ENCODE measurements at places on chromosomes 2 and 18.

GRCh38 chr2:191250400-191250799, 5.2 kb downstream of the MYO1B start:
- no peak for DNase-seq

DNA sequence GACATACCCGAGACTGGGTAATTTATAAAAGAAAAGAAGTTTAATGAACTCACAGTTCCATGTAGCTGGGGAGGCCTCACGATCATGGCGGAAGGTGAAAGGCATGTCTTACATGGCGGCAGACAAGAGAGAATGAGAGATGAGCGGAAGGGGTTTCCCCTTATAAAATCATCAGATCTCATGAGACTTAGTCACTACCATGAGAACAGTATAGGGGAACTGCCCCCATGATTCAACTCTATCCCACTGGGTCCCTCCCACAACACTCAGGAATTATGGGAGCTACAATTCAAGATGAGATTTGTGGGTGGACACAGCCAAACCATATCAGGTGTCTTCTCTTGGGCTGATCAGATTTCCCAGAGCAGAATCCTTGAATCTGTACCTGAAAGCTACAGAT, 617.3 kb upstream of the ID2 start:
- DNase-seq: no peak

- no peak for DNase-seq
These were observed 68.8 kb downstream of the EMX1 start for GRCh38 chr2:72985891-72986683.

GRCh38 chr2:172295677-172296076, 131.7 kb upstream of the ITGA6 start:
- no peak for DNase-seq

DNA sequence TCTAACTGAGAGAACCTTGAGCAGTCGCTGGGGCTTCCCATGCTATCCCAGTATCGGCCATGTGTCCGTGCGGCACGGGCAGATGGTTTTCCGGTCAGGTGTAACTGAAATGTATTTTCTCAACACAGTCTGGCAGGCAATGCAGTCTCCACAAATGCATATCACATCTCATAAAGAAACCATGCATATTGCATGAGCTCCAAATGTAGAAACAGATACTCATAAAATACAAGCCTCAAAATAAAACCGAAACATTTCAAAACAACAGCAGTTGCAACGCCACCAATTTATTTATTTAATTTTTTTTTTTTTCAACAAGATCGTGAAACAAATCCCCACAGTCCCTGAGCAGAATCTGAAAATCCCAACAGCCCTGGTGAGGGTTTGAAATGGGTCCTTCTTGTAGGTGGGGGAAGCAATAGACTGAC, 299.4 kb downstream of the LPIN1 start:
- no peak for DNase-seq

Measured in CD4-positive, alpha-beta T cell treated with Interferon alpha-2 for 1 hour (primary cell).